ENCODE measurements at places on chromosomes 2 and 18.
A peak's percentile ranks its signal among the peaks of the same experiment; 100 is the strongest.

GRCh38 chr2:242022550-242023290 lies 153.2 kb downstream of the RTP5 start:
- no peak for DNase-seq

- peak; percentile 68 for DNase-seq
These were observed 50.6 kb downstream of the RAPH1 start for GRCh38 chr2:203484266-203485112.

GRCh38 chr2:161427664-161428587 lies 11.8 kb downstream of the TBR1 start:
- no peak for DNase-seq

DNA sequence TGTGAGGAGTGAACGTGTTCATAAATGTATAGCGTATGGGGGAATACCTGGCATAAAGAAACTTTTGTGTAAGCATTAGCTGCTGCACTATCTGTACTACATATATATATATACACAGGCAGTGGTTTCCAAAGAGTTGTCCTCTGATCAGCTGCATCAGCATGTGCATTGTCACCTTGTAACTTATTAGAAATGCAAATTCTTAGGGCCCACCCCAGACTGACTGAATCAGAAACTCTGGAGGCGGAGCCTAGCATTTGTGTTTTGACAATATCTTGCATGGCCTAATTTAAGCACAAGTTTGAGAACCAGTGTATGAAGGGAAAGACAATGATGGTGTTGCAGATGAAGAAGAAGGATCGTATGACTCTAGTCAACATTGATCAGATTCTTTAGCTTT lies 299.5 kb downstream of the CCDC102B start:
- no peak for DNase-seq

DNA sequence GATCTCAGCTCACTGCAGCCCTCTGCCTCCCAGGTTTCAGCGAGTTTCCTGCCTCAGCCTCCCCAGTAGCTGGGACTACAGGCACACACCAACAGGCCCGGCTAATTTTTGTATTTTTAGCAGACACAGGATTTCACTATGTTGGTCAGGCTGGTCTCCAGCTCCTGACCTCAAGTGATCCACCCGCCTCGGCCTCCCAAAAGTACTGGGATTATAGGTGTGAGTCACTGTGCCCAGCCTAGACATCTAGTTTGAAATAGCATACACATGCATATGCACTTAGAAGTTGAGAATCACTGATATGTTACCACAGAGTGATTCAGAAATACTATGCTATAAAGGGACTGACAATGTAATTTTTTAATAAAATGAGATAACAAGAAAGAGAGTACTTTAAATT lies 69.8 kb upstream of the CDKL4 start:
- no peak for DNase-seq

DNA sequence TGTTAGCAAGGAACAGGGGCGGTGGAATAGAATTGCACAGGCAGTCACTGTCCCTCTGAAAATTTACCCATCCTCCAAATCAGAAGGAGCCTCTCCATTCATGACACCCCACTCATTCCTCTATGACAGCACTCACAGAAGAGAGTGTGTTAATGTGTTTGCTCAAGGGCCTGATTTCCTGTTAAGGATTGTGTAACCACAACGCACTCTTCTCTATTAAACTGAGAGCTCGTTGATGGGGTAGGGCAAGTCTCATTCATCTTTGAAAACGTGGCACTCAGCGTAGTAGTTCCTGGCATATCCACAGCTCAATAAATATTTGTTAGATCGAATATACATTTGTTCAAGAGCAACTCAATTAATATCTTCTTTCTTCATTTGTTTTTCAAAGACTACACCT lies 106.4 kb downstream of the VAPA start:
- DNase-seq, result no peak

DNA sequence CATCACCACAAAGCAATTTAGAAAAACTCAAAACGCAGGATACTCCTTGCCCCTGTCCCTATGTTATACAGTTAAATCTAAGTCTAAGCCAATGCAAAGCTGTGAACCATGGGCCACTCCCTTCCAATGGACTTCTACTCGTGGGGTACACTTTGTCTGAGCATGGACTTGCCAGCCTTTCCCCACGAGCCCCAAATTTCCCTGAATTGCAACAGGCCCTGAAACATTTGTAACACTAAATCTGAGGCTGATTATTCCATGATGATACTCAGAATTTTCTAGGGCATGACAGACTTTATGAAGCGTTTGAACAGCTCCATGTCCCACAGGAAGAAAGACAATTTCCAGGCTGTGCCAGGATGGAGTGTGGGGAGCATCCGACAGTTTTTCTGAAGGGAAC lies 189.6 kb downstream of the TXNL1 start:
- no peak for DNase-seq

GRCh38 chr2:159128191-159128590 lies 158.3 kb downstream of the WDSUB1 start:
- no peak for DNase-seq

GRCh38 chr2:61949714-61950560 lies 44.5 kb downstream of the COMMD1 start:
- no peak for DNase-seq

DNA sequence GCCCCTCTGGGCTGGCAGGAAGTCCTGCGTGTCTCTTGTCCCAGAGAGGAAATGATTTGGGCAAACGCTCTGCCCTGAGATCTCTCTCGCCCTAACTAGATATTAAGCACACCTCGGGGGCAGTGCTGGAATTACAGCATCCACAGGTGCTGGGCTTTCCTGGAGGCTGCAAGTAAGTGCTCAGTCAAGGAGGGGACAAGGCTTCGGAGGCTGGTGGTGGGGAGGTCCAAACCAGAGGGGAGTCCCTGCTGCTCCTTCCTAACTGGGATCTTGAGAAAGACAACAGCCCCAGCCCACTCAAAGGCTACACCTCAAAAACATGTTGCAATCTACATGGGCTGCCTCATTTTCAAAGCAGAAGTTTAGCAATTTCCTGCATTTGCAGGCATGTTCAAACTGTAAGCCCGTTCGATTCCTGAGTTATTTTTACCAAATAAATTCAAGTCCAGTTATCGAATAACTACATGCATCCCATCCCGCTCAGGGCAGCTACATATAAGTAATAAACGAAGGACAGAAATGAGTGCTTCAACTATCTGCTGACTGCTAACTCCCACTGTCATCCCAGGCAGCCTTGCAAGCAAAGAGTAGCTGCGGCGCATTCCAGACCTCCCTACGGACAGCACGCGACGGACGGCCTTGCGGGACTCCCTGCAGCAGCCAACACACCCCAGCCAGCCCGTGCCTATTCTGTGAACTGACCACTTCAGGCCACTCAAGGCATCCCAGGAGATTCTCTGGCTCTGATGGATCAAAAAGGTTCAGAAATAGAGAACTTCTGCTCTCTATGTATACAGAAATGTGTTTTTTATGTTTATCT lies 27.5 kb downstream of the ZNF516 start:
- peak; percentile 19 for DNase-seq

- DNase-seq, result peak; percentile 59
These were observed 856.4 kb downstream of the RNF144A start for GRCh38 chr2:7773362-7774360.

GRCh38 chr2:12791906-12792305 lies 75.2 kb downstream of the TRIB2 start:
- DNase-seq, result no peak

GRCh38 chr2:103002954-103003353 lies 241.1 kb downstream of the TMEM182 start:
- no peak for DNase-seq

DNA sequence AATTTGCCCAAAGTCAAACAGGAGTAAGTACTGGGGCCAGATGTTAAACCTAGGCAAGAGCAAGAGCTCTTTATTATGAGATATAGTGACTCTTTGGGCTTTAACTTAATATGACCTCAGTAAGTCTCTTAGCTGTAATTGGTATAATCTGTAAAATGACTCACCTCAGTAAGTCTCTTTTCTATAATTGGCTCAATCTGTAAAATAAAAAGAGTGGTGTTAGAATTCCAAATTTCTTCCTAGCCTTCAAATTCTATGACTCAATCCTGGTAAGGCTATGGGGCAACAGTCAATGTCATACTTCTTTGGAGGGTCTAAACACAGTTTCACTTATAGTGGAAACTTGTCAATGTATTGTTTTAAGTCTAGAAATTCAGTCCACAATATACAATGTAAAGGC lies 1608.9 kb upstream of the PIK3C3 start:
- DNase-seq, result no peak

Measured in activated naive CD4-positive, alpha-beta T cell treated with anti-CD3 and anti-CD28 coated beads for 36 hours (primary cell).